ENCODE measurements at places on chromosomes 7 and 10.

GRCh38 chr10:121598263-121599249 lies at the start of gene FGFR2:
TSS of gene FGFR2 (minus strand) at chr10:121598444. CDS start at chr10:121593817, 4,627 bp downstream.
- DNase-seq: no peak

DNA sequence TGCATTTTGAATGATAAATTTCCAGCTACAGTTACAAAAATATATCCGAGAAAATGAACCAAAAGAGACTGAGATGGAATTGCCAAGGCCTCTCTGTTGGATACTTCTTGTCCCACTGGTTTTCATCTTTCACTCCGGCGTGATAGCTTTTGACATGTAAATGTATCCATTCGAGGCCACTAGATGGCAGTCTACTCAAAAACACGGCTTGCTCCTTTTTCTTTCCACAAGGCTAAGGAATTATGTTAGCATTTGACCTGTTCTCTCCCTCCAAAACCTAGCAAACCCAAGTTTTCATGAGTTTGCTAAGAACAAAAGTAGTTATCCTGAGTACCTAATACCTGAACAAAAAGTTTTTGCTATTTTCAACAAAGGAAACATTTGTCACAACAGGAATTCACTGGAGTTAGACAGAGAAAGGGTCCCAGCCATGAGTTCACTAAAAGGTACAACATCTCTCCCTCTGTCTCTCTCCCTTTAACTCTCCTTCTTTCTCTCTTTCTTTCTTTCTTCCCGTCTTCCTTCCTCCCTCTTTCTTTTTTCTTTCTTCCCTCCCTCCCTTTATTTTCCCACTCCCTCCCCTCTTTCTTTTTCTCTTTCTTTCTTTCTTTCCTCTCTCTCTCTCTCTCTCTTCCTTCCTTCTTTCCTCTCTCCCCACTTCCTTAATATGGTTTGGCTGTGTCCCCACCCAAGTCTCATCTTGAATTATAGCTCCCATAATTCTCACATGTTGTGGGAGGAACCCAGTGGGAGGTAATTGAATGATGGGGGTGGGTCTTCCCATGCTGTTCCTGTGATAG lies 207.9 kb upstream of the MYO3A start:
- peak; percentile 53 for DNase-seq

DNA sequence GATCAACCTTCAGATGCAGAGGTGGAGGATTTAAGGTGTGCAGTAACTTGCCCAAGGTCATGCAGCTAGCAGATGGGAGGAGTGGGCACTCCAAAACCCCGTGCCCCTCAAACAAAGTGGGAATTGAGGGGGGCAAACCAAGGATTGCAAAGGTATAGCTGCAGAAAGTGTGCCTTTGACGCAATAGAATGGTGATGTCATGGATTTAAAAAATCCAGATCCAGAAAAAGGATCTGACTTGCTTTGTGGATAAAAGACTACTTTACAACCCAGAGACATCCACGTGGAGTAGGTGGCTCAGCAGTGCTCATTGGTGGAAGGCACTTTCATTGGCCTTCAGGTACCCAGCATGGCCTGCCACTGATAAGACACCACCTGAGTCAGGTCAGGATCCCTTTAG lies 15.7 kb upstream of the ADRB1 start:
- no peak for DNase-seq

DNA sequence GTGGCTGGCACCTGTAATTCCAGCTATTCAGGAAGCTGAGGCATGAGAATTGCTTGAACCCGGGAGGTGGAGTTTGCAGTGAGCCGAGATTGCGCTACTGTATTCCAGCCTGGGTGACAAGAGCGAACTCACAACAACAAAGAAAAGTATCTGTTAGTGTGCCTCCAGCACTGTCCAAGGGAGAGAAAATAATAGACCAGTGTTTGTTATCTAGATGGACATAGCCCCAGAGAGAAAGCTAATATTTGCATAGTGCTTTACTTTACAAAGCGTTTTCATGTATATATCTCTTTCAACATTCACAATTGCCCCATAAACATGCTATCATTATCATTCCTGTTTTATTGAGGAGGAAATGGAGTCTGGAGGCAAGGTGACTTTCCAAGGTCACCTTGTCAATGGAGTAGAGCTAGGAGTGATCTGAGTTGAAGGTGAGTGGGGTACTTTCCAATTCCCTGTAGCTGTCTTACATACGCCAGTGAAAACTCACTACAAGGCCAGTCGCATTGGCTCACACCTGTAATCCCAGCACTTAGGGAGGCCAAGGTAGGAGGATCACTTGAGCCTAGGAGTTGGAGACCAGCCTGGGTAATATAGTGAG lies 49.7 kb upstream of the KIF5B start:
- DNase-seq: no peak

DNA sequence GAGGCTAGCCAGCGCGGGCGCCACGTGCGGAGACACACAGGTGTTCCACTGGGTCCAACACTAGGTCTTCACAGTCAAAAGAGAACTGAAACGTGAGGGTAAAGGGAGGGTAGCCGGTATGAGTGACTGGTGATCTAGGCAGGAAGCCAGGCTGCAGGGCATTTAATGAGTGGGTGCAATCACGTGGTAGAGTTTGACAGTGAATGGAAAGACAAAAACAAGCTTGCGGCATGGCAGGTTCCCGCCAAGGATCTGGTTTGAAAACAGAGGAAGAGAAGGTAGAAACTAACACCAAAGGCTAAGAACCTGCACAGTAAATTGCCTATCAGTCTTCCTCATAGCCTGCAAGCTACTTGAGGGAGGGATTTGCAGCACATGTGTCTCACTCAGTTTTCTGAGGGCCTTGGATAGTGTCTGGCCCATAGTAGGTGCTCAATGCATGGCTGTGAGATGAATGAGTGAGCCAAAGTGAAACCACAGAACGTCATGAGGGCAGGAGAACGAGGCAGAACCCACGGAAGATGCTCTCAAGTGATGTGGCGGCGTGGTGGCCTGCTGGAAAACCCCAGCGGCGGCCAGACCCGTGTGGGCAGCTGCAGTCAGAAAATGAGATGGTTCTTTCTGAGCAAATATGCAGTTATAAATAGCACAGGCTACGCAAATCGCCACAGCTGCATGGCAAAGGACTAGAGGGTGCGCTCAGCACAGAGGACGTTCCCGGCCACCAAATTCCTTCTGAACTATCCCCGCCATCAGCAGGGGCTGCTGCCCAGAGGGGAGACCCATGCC lies 183.6 kb upstream of the NFE2L3 start:
- DNase-seq: peak; percentile 80

- no peak for DNase-seq
Observed at GRCh38 chr7:8205537-8205936, 56.4 kb downstream of the ICA1 start.

DNA sequence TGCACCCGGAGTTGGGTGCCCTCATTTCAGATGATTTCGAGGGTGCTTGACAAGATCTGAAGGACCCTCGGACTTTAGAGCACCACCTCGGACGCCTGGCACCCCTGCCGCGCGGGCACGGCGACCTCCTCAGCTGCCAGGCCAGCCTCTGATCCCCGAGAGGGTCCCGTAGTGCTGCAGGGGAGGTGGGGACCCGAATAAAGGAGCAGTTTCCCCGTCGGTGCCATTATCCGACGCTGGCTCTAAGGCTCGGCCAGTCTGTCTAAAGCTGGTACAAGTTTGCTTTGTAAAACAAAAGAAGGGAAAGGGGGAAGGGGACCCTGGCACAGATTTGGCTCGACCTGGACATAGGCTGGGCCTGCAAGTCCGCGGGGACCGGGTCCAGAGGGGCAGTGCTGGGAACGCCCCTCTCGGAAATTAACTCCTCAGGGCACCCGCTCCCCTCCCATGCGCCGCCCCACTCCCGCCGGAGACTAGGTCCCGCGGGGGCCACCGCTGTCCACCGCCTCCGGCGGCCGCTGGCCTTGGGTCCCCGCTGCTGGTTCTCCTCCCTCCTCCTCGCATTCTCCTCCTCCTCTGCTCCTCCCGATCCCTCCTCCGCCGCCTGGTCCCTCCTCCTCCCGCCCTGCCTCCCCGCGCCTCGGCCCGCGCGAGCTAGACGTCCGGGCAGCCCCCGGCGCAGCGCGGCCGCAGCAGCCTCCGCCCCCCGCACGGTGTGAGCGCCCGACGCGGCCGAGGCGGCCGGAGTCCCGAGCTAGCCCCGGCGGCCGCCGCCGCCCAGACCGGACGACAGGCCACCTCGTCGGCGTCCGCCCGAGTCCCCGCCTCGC lies at the start of gene EGFR:
Gene EGFR (plus strand): TSS at position 657 of the 830 bp plus-strand sequence. CDS start 261 bp downstream, outside the sequence.
- DNase-seq: no peak

DNA sequence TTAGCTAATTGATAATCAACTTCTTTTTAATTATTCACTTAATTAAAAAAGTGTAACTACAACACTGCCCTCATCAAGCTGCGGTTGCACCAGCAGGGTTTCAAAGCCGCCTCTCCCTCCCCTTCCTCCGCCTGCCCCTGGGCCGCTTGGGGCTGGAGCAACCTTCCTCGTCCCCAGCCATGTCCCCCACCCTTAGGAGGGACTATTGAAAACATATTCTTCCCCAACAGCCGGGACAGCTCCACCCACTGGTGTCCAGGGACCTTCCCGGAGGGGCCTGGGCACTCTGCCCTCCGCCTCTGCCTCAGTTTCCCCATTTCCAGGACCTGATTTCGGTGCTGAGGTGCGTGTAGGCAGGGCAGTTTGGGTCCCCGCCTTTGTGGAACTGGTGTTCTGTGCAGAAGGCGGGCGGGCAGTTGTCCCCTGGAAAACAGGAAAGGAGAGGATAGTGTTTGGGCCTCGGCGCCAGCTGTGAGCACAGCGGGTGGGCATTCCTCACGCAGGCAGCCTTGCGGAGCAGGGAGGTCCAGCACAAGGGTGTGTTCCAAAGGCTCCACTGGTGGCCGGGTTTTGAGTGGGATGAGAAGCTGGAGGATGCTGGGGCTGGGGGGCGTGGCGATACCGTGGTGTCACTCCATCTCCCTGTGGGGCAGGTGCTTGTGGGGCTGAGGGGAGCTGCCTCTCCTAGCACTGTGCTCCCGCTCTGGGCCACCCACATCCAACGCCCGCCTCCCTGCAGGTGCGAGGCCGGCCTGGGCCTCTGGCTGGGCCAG lies 15.7 kb downstream of the UNCX start:
- DNase-seq: peak; percentile 28

DNA sequence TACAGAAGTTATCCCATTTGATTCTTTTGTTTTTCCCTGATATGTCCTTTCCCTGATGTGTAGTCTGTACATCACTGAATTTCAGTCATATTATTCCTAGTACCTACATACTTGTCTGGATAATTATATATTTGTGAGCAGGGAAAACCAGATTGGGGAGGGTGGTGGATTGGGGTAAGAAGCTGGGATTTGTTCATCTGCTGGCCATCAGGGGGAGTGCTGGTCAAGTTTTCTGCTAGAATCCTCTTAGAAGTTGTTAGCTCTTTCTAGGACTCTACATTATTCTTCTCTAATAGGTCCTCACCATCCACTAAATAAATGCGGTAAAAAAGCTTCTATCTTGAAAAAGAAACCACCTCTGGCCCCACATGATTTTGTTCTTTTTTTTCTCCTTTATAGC lies 232.7 kb upstream of the TAC1 start:
- no peak for DNase-seq

- DNase-seq: peak; percentile 61
Observed at GRCh38 chr7:44977304-44977958, 1.4 kb downstream of the MYO1G start.

DNA sequence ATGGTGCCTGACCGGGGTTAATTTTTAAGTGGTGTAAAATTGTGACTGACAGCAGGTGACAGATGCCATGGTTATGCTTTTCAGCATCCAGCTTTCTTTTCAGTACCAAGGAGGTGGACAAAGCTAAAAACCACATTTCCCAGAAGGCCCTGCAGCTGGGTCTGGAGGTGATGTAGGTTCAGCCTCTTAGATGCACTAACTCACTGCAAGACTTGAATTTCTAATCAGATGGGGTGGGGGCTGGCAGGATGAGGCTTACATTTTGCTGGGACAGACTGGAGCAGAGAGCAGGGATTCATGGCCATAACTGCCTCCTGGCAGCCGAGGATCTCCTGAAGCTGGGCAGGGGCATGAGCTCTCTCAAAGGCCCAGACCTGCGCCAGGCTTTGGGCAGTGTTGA lies 52.4 kb downstream of the PDIA4 start:
- no peak for DNase-seq

DNA sequence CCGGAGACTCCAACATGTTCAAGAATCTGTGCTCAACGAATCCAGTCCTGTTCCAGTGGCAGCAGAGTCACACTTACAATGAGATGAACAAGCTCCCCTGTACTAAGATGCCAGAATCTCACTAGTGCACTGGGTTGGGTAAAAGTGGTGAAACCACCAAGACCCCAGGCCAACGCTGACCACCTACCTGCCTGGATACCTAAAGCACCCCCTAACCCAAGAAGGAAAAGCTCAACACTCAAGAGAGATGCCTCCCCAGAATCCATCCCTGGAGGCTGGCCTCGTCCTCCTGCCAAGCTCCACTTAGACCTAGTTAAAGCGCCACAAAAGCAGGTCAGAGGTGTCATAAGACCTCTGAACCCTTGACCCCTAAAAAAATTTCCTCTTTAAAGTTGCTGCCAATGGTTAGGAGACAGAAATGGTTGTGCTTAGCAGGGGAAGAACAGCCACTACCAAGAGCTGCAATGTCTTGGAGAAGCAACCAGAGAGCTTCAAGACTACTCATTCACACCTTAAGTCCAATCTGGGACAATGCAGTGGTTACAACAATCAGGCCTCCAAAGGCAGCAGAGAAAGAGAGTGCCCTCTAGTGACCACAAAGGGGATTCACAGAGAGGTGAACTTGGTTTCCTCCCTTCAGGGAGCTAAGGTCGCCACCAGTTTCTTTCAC lies 94.6 kb upstream of the MACROH2A2 start:
- DNase-seq: peak; percentile 23

DNA sequence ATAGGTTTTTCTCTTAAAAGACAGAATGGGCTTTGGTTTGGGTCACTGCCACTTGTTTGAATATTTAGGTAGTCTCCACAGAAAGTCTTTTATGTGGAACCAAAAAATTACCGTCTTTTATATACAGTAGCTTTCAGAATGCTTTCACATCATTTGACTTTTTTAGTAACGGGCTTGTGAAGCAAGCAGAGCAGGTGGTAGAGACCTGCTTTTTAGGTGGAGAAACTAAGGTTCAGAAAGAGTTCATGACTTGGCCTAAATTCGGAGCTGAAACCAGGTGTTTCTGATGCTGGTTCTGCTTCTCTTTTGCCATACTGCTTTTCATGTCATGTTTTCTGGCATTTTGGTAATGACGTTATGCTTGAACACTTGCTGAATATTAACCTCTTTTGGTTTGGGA lies 36.3 kb downstream of the GARS1 start:
- DNase-seq: no peak

DNA sequence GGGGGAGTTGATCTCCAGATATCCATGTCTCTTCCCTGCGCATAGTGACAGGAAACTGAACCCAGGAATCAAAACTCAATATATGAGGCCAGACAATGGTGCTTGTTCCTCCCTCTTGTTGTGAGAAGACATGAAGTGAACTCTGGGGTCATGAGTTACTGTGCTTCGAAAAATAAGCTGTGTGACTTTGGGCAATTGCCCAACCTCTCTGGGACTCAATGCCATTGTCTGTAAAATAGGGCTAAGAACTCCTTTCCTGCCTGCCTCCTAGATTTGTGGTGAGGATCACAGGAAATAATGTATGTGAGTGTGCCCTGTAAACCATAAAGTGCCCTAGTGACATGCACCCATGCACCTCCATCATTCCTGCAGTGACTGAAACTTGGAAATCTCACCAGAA lies 48.4 kb downstream of the SYPL1 start:
- no peak for DNase-seq
